ENCODE measurements at places on chromosomes 6 and 20. TPM values are rescaled to one million over a fixed set of nuclear protein-coding genes. Genes with fewer than 3 reads are reported as not detected.

DNA sequence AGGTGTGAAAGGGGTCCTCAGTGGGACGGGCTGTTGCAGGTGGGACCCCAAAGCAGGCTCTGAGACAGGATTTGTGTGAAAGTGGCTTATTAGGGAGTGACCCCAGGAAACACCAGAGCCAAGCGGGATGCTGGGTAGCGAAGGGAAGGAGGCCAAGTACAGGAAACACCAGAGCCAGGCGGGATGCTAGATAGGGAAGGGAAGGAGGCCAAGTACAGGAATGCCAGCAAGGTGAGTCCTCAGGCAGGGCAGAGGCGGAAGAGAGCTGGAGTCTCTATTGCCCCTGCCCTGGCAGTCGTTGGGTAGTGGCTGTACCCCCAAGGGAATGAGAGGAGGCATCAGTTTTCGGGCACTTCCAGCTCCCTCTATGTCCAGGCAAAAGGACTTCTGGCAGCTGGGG lies 30.5 kb upstream of the TGM2 start:
- no peak overlapping the region for H3K27ac ChIP-seq
- no peak overlapping the region for H3K4me3 ChIP-seq

GRCh38 chr6:54307439-54307910 lies 766 bp upstream of the TINAG start:
- no peaks in the 10 kb centered on the region for H3K36me3 ChIP-seq
- no peaks in the 10 kb centered on the region for H3K4me1 ChIP-seq
- no peak overlapping the region for H3K27ac ChIP-seq
- no peak overlapping the region for H3K4me3 ChIP-seq

GRCh38 chr6:96721227-96721626 lies 116.0 kb downstream of the GPR63 start:
- no peaks in the 10 kb centered on the region for H3K4me1 ChIP-seq
- H3K27ac ChIP-seq: no peak overlapping the region
- H3K4me3 ChIP-seq: no peak overlapping the region
- DNase-seq: no peak
- peaks cover 7% of the 10 kb centered on the region for H3K27me3 ChIP-seq
- H3K36me3 ChIP-seq: no peaks in the 10 kb centered on the region

GRCh38 chr20:6979621-6980020 lies 212.1 kb downstream of the BMP2 start:
- H3K36me3 ChIP-seq: no peaks in the 10 kb centered on the region
- no peaks in the 10 kb centered on the region for H3K27me3 ChIP-seq
- no peaks in the 10 kb centered on the region for H3K4me1 ChIP-seq
- no peak overlapping the region for H3K4me3 ChIP-seq
- H3K27ac ChIP-seq: no peak overlapping the region
- DNase-seq: no peak

DNA sequence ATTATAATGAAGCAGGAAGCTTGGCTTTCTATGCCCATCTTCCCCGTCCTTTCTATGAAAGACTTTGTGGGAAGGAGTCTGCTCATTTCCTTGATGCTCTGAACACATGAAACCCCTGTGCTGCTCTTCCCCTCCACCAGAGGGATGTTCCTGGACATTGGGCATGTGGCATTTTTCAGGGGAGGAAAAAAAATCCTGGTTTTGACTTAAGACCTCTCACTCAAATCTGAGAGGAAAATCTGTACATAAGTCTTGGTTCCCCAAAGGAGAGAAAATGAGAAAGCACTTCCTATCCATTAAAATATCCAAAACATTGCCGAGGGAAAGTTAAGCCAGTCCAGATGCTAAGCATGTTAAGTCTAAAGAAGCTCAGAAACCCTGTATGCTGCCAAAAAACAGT lies 393.0 kb downstream of the PAX1 start:
- no peak overlapping the region for H3K27ac ChIP-seq
- H3K4me3 ChIP-seq: no peak overlapping the region
- H3K4me1 ChIP-seq: no peaks in the 10 kb centered on the region

GRCh38 chr20:15823718-15824117 lies 749.5 kb downstream of the KIF16B start:
- no peak for DNase-seq
- no peaks in the 10 kb centered on the region for H3K36me3 ChIP-seq
- no peak overlapping the region for H3K4me3 ChIP-seq
- H3K27me3 ChIP-seq: no peaks in the 10 kb centered on the region
- no peak overlapping the region for H3K27ac ChIP-seq

DNA sequence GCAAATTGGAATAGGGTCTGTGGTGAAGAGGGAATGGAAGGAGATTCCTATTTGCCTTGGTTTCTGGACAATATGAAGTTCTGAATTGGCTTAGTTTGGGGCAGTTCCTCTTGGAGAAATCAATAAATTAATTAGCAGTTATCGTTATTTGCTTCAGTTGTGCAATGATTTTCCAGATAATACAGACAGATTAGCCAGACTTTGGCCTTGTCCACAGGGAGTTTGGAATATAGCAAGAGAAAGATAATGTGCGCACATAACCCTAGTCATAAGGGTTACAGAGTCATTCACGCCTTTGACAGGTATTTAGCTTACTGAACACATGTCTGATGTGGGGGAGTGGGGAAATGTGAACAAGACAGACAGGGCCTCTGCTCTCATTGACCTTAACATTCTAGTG lies 1.3 kb downstream of the ATRN start:
- no peak overlapping the region for H3K27ac ChIP-seq
- H3K36me3 ChIP-seq: peaks cover 7% of the 10 kb centered on the region
- peak overlapping the region; percentile 93 for H3K4me3 ChIP-seq
- no peak for DNase-seq

DNA sequence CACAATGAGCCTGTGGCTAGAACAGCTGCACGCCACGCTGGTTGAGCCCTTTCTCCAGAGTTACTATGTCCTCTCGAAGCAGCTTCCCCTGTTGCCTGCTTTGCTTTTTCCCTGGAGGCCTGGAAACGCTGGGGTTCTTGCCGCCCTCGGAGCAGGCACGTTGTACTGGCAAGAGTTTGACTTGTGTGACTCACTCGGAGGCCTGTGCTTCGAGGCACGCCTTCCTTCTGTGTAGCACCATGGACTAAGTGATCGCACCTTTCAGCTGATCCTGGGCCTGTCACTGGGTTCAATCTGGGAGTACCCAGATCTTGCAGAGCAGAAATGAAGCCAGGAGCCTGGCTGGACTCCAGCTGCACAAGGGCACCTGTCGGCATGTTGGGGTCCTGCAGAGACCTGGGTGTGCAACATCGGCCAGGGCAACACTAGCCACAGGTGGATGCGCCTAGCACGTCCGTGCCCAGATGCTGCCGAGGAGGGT lies 5.2 kb downstream of the INSM1 start:
- peaks cover 3% of the 10 kb centered on the region for H3K36me3 ChIP-seq
- peaks cover 61% of the 10 kb centered on the region for H3K27me3 ChIP-seq
- H3K27ac ChIP-seq: no peak overlapping the region
- H3K4me3 ChIP-seq: no peak overlapping the region
- peaks cover 5% of the 10 kb centered on the region for H3K4me1 ChIP-seq

- no peaks in the 10 kb centered on the region for H3K36me3 ChIP-seq
- no peak for DNase-seq
- peaks cover 9% of the 10 kb centered on the region for H3K4me1 ChIP-seq
- peak overlapping the region; percentile 20 for H3K27ac ChIP-seq
Measured at GRCh38 chr6:6942831-6943230, 164.9 kb upstream of the RREB1 start.

Gene KCNK16
- not detected for total RNA-seq

Gene C20orf141
- not detected for total RNA-seq

Gene HLA-DQA1
- total RNA-seq: 4.6 TPM

Gene TNFRSF21
- total RNA-seq: 0.83 TPM
